DMS79 treated with DMSO at 0.1 percent for 48 hours (cell line): ENCODE measurements at places on chromosomes 12 and 14.

DNA sequence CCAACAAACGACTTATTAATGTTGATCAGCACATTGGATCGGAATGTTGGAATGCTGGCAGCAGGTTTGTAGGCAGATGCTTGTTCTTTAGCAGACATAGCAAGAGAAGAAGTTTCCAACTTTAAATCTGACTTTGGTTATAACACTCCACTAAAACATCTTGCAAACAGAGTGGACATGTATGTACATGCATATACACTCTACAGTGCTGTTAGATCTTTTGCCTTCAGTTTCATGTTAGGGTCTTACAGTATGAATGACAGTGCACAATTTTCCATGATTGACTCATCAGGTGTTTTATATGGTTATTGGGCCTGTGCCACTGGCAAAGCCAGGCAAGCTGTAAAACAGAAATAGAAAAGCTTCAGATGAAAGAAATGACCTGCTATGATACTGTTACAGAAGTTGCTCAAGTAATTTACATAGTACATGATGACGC is 14.3 kb upstream of the DHRS7 start:
- no peak for DNase-seq

- DNase-seq, result no peak
Observed at GRCh38 chr12:14558473-14558959, 9.2 kb downstream of the PLBD1 start.

DNA sequence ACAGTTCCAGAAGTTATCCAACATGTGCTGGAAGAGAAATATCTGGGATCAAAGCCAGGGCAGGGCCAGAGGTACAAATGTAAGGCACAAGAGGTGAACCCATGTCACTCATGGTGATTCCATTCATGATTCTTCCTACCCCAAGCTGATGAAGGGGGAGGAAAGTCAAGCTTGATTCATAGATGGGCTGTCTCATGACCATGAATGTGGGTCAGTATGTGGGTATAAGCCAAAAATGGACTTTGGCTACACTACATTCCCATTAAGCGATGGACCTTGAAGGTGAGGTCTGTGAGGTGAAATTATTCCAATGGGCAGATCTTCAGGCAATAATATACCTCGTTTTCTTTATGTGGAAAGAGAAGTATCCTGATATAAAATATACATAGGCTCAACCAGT is 217.1 kb downstream of the BTG1 start:
- DNase-seq, result no peak

- DNase-seq, result no peak
Observed at GRCh38 chr14:105141026-105141425, 27.6 kb downstream of the JAG2 start.

- no peak for DNase-seq
Observed at GRCh38 chr12:119749666-119750065, 81.7 kb downstream of the PRKAB1 start.

DNA sequence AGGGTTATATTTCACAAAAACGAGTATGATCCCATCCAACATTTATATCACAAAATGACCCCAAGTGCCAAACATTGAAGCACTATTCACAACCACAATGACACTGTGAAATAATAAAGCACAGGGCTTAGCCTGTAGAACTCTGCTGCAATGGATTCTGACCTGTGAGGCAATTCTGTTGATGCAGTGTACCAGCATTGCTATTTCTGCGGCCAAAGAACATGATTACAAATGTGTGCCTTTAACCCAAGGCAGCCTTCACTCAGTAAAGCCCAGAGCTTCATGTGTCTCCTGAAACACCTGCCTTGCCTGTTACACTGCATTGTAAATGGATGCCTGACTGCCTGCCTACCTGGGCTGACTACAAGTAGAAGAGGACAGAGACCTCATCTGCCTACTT is 158.0 kb downstream of the PPM1H start:
- no peak for DNase-seq

DNA sequence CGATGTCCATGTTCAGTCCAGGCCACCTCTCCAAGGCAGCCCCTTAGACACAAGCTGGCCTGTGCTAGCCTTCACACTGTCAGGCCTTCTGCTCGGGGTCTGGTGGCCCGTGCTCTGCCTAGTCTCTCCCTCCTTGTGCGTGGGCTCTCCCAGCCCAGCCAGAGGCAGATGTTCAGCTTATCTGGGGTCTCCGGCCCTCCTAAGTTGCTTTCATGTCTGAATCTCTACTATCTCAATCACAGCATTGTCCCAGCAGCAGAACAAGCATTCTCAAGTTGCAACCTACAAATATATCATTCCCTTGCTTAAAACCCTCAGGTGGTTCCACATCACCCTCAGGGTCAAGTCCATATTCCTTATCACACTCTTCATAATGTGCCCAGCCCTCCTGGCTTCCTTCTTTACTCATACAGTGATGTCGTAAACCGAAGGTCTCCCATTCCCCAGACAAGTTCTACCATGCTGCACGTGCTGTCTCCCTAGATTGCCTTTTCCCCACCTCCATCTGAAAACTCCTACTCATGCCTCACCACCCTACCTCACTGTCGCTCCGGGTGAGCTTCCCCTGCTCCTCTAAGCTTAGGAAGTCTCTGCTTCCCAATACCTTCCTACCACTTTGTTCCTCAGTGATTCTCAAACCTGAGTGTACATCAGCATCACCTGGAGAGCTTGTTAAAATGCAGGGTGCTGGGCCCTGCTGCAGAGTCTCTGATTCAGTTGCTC is 1.5 kb downstream of the KRT73 start:
- no peak for DNase-seq

GRCh38 chr14:105182296-105183020 is 1.3 kb upstream of the NUDT14 start:
- DNase-seq, result no peak

- DNase-seq, result no peak
Observed at GRCh38 chr12:79717006-79717405, 26.2 kb upstream of the PAWR start.

DNA sequence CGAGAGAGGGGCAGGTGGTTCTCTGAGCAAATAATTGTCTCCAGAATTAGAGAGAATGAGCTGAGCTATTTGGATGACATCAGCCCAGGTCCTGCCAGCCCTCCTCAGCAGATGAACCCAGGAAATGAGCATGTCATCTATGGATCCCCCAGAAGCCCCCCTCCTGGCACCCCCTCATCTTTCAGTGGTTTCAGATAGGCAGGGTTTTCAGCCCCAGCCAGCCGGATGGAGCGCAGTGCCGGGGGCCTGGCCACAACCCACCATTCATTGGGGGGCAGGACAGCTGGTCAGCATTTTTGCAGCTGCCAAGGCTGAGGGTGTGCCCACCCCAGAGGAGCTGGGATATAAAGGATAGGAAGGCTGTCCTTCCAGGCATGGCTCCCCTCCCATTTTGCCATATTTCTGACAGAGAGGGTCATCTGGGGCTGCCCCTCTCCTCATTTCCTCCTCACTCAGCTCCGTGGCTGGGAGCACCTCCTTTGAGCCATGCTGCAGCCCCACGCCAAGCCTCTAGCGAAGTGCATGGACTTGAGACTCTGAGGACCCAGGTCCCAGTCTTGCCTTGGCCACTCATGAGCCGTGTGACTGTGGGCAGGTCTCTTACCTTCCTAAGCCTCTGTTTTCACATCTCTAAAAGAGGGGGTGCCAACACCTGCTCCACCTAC is 6.0 kb upstream of the KRT71 start:
- no peak for DNase-seq

DNA sequence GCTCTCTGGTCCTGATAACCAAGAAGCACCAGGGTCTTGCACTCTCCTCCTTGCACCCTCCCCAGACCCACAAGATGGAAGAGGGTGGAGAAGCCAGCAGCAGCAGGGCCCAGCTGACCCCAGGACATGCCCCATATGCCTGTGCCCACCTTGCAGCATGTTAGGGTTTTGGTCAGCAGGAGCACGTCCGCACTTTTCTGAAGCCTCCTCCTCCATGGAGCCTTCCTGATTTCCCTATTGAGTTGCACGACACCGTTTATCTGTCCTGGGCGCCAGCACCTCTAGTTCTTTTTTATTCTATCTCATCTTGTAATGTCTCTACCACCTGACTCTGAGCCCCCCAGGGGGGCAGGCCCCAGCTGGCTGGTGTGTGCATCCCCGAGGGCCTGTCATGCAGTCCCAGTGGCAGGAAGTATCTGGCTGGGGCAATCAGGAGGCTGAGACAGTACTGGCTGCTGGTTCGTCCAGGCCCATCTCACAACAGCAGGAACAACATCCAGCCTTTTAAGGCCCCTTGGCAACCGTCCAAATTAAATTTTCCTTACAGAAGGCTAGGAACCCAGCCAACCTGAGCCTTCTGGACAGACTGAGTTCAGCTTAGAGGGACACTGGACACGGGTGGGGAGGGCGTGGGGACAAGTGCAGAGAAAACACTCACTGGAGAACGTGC is 39.6 kb downstream of the CCDC85C start:
- DNase-seq, result peak; percentile 91

- DNase-seq, result no peak
Observed at GRCh38 chr12:111747333-111747732, 19.4 kb upstream of the ALDH2 start.

DNA sequence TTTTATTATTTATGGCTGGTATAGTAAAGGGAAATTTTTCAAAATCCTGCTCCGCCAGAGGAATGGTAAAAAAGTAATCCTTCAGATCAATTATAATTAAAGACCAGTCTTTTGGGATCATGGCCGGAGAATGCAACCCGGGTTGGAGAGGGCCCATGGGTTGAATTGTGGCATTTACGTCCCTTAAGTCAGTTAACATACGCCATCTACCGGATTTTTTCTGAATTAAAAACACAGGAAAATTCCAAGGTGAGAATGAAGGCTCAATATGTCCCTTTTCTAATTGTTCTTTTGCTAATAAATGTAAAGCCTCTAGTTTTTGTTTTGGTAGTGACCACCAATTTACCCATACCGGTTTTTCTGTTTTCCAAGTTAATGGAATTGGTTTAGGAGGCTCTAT is 602.8 kb downstream of the ALG10 start:
- DNase-seq, result no peak

DNA sequence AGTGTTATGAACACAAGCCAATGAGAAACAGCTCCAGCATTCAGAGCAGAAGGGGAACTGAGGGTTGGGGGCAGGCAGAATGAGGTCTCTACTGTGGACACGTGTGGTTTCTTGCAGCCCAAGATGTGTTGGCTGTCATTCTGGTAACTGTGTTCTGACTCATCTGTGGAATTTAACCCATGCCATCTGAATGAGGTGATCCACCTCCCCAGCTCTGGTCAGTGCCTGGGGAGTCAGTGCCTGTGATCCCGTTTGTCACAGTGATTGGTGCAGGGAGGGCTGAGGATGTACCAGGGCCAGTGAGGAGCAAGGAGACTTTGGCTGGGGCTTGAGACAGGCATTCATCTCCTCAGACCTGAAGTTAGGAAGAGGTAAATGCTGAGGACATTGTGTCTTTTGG is 216.8 kb downstream of the MSRB3 start:
- DNase-seq, result no peak

DNA sequence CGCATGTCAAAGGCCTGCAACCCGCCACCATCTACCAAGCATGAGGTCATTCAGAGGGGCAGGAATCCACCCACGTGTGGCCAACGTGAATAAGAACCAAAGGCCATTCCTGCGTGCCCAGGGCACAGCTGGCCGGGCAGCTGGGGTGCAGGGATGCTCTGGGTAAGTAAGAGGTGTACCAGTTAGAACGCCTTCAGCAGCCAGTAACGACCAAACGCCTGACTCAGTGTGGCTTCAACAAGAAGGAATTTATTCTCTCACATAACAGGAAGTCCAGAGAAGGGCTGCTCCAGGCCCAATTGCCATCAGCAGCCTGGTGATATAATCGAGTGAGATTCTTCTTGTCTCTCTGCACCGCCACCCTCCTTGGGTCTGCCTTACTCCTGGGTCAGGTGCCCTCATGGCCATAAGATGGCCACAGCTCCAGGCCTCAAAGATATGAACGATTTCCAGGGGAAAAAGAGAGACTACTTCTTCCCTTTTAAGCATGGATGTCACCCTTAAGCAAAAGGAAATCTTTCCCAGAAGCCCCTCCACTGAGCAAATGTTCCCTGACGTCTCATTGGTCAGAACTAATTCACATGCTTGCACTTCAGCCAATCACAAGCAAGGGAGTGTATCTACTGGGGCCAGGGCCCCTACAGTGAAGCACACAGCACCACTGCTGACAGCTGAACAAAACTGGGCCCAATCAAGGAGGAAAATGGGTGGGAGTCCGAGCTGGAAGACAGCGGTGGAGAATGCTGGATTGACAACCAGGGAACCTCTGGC is 7.3 kb downstream of the TTC7B start:
- no peak for DNase-seq

GRCh38 chr14:77014004-77014604 is 14.4 kb downstream of the IRF2BPL start:
- DNase-seq, result peak; percentile 25

DNA sequence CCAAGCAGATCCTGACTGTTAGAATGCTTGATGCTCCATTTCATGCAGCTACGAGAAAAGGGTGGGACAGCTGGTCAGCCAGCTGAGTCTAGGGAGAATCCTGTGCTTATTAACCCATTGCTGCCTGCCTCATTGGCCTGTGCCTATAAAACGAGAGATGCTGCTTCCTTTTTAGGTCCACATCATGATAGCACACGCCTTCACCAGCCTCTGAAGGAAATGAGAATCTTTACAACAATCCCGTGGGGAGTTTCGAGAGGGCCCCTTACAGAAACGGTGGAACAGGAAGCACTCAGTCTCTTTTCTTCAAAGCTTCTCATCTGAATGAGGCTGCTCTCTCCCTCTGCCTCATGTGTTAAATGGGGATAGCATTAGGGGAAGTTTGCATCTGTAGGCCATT is 147.3 kb upstream of the RFLNA start:
- peak; percentile 75 for DNase-seq

GRCh38 chr14:75143761-75144527 is 17.1 kb upstream of the NEK9 start:
- no peak for DNase-seq

GRCh38 chr12:116591855-116592637 is 32.9 kb downstream of the MAP1LC3B2 start:
- no peak for DNase-seq

- no peak for DNase-seq
Observed at GRCh38 chr14:50906326-50907065, 34.6 kb downstream of the ABHD12B start.

GRCh38 chr12:46089414-46090162 is 99.2 kb upstream of the SCAF11 start:
- DNase-seq, result no peak
